ENCODE measurements at places on chromosomes 1 and 21.

DNA sequence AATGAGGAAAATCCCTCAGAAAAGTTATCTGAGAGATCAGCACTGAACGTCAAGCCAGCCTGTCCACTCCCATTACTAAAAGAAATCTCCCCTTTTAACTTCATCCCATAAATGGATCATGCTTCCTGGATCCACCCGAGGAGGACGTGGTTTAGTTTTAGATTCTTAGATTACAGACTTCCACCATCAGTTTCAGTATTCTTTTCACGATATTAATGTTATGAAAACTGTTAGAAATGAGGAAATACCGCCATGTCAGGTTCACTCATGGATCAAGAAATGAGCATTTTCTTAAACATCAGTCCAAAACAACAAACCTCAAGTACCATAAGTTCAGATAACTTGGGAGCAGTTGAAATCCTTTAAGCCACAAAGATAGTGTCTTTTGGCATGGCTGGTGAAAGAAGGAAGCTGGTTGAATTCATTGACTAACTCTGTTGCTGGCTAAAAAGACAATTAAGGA, 49.8 kb downstream of the NFIA start:
- DNase-seq, result no peak

DNA sequence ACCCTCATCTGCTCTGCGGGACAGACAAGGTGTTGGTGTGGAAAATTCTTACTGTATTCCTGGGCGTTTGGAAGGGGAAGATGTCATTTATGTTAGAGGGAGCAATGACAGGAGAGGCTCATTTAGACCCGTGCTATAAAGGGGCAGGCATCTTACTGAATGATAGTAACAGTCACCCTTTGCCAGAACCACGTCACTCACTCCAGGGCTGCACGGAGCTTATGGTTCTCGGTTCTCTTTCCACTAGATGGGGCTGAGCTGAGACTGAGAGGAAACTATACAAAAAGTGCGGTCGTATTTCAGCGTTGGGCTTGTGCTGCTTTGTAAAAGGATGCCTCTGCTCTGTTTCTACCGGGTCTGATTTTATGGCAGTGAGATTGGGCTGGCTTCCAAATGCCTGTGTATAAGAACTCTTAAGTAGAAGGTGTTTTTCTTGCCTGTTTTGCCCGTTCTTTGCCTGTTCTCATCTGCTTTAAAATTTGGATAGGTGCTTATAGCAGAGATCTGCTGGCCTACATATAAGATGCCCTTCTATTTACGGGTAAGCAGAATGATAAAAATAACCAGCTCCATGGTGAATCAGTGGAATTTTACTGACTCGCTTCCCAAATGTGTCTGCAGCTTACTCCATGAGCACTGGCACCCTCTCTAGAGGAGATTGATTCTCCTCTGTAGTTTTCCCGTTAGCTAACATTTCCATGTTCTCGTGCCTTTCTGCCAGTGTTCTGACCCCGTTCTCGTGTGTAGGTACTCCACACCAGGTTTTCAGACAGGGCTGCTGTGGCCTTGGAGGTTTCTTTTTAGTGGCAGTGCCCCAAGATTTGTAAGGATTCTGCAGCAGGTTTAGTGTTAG, 55.9 kb downstream of the MRPS6 start:
- peak; percentile 24 for DNase-seq

GRCh38 chr1:181763736-181764135, 280.4 kb downstream of the CACNA1E start:
- DNase-seq, result no peak

- no peak for DNase-seq
These were observed 223.4 kb downstream of the DSCAM start for GRCh38 chr21:40623528-40623927.

DNA sequence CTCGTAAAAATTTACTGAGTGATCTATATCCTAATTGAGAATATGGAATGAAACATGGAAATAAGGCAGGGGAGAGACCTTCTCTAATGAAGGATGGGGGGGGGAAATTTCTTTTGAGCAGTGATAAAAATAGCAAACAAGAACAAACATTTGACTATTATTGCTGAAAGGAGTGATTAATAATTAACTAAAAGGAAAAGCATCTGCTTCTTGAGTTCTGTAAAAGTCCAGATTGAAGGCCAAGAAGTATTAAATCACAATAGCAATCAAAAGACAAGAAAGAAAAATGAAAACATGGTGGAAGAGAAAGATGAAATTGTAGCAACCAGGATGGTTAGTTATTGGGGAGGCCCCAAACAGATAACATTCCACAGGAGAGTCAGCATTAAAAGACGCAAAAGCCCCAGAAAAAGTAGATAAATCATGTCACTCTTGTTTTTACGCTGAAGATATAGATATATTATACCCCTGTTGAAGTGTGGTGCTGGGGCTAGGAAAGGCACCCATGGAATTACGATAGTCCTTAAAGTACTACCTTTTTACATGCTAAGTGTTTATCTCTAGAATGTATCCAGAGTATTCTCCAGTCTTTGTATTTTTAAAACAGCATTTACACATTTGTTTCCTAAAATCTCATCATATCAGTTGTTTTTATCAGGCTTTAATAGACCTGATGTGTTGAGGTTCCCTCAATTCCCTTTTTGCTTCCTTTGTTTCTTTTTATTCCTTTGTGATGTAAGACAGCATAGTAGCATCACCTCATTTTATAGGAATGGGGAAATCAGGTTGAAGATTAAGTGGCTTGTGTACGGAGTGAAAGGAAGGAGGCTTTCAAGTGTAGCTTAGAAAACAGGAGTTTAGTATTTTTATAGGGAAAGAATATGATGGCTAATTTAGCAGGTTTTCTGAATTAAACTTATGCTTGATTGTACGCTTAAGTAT, 28.9 kb downstream of the DISP1 start:
- peak; percentile 24 for DNase-seq

GRCh38 chr1:44532567-44532944, 127.5 kb downstream of the RNF220 start:
- DNase-seq, result no peak

All from RCC 7860 (cell line).